Activated naive CD8-positive, alpha-beta T cell treated with anti-CD3 and anti-CD28 coated beads, Interleukin-2, amount 10 ng/mL, durations not matched to agents 7 days and 5 days (primary cell): ENCODE measurements at places on chromosomes 3 and 15. TPM values are rescaled to one million over a fixed set of nuclear protein-coding genes. Genes with fewer than 3 reads are reported as not detected.

- DNase-seq, result no peak
These were observed 124.5 kb downstream of the TLE3 start for GRCh38 chr15:69973102-69973714.

DNA sequence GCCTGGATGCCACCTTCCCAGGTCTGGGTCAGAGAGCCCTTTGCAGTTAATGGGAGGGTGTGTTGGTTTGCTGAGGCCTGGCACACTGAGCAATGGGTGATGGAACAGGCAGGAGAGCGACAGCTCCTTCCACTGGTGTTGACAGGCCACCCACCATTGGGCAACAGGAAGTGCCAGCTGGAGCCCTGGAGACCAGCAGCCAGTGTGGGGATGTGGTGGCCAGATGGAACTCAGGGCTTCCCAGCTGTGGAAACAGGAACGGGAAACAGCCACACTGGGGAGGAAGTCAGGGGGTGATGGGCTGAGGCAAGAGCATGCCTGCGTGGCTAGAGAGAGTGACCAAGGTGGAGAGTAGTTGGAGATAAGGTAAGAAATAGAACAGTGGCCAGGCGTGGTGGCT, 9.3 kb downstream of the PSTPIP1 start:
- no peak for DNase-seq

- no peak for DNase-seq
These were observed 53.4 kb upstream of the EIF5A2 start for GRCh38 chr3:170961616-170962400.

- DNase-seq, result no peak
These were observed 85.6 kb upstream of the IQSEC1 start for GRCh38 chr3:13158871-13159270.

- peak; percentile 81 for DNase-seq
These were observed 519 bp downstream of the ASB7 start for GRCh38 chr15:100602823-100603393.

Gene MED12L
- 0.68 TPM for total RNA-seq

GRCh38 chr3:56051052-56051451, 417.2 kb downstream of the ERC2 start:
- no peak for DNase-seq

DNA sequence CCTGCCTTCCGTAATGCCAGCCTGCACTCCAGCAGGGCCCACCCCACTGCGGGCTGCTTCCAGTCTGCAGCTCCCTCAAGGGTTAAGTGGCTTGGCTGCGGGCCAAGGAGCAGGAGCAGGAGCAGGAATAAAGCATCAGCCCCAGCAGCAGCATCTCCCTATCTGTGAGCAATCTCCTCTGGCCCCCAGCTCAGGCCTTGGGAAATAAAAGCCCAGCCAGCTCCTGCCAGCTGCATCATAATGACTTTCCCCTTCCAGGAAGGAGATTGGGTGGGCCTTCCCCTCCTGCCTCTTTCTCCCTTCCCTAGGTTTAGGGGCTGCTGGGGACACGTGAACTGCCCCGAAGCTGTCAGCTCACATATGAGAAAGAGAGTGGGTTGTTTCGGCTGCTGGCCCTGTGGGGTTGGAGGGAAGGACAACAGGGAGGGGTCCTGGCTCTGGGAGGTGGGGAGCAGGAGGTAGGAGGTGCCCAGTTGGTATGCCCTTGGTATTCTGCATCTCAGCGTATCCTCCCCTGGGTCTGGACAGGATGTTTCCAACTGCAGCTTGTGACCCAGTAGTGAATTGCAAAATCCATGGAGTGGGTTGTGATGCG, 34.6 kb upstream of the FGD5 start:
- DNase-seq, result no peak

DNA sequence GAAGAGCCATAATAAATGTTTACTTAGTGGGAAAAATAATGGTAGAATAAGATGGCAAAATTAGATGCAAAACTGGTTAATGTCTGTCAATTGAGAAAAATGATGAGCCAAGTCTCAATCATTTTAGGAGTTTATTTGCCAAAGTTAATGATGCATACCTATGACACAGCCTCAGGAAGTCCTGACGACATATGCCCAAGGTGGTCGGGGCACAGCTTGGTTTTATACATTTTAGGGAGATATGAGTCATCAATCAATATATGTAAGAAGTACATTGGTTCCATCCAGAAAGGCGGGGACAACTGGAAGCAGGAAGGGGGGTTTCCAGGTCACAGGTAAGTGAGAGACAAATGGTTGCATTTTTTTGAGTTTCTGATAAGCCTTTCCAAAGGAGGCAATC, 31.5 kb downstream of the CLEC3B start:
- no peak for DNase-seq

GRCh38 chr3:102238362-102238761, 196.5 kb upstream of the ZPLD1 start:
- no peak for DNase-seq

Gene CHRNA5
- 1.2 TPM for total RNA-seq

Gene SCAANT1
- 1.8 TPM for total RNA-seq

Gene ACAA1
- 93.5 TPM for total RNA-seq

GRCh38 chr3:114498539-114499370, 204.9 kb downstream of the TIGIT start:
- no peak for DNase-seq

Gene ZNF385D
- total RNA-seq, result not detected

Gene TNFAIP8L3
- total RNA-seq, result 0.20 TPM

DNA sequence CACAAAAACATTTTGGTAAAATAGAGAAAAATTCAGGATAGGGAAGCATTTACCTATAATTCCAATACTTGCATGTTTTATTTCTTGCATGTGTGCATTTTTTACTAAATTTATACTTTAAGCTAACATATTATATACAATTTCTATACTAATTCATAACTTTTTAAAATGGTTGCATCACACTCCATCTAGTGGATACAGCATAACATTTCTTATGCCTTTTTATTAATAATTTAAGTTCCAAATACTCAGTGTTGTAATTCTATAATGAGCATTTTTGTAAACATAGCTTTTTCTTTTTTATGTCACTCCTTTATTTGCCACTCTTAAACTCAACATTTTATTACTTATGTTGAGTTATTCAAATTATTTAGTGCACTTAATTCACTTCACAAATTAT, 477.7 kb downstream of the ZBBX start:
- no peak for DNase-seq

- no peak for DNase-seq
These were observed 16.6 kb upstream of the PARP6 start for GRCh38 chr15:72288796-72289596.

GRCh38 chr3:177596816-177597271, 399.6 kb upstream of the TBL1XR1 start:
- DNase-seq, result no peak

DNA sequence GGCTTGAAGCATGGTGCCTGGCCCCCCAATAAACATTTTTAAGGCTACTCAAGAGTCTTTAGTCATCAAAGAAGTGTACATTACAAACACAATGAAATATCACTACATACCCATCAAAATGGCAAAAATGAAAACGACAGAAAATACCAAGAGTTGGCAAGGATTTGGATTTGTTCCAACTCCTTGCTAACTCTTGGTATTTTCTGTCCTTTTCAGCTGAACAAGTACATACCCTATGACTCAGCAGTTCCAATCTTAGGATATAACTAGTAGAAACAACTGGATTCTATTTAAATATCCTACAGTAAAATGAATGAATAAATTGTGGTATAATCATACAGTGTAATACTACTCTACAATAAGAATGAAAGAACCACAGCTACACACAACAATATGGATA, 25.1 kb upstream of the GABPB1 start:
- no peak for DNase-seq

DNA sequence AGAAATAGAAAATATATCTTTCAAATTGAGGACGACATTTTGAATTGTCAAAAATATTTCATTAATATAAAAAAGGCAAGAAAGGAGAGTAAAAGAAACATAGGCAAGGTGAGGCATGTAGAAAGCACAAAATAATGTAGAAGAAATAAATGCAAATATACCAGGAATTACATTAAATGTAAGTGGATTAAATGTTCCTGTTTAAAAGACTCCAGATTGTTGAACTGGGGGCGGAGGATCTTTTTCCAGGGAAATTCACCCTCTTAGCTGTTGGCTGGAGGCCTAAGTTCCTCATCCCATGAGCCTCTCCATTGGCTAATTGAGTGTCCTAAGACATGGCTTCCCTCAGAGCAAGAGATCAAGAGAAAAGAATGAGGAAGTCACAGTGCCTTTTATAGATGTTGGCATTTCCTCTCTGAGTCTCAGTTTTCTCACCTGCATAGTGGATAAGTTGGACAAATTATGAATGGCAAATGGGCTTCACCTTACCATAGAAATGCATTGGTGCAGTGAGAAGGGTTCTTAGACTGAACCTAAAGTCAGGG, 147.4 kb upstream of the SMAD3 start:
- DNase-seq, result no peak

GRCh38 chr15:75820206-75820605, 23.0 kb upstream of the UBE2Q2 start:
- DNase-seq, result no peak

Gene PAQR5
- total RNA-seq, result not detected

Gene NUDT16
- 11.6 TPM for total RNA-seq
